Stimulated activated CD4-positive, alpha-beta T cell treated with anti-CD3 and anti-CD28 coated beads, TNF-alpha, amount 100 ng/mL, for 1 hour (primary cell): ENCODE measurements at places on chromosomes 11 and 22.

DNA sequence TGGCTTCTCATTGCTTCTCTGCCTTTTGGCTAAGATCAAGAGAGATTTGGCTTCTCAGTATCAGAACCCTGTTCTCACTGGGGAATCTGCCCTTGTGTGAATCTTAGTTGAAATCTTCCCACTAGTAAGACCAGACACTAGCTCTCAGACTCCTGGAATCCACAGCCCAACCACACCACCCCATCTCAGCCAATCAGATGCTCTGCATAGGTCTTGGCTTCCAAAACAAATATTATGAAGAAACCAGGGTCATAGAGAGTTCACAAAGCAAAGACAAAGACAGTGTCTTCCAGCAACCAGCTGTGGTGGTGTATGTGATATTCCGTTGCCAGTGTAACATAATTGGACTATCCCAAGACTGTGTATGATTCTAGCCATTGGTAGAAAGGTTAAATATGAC lies 5.4 kb downstream of the OR8B12 start:
- no peak for DNase-seq

DNA sequence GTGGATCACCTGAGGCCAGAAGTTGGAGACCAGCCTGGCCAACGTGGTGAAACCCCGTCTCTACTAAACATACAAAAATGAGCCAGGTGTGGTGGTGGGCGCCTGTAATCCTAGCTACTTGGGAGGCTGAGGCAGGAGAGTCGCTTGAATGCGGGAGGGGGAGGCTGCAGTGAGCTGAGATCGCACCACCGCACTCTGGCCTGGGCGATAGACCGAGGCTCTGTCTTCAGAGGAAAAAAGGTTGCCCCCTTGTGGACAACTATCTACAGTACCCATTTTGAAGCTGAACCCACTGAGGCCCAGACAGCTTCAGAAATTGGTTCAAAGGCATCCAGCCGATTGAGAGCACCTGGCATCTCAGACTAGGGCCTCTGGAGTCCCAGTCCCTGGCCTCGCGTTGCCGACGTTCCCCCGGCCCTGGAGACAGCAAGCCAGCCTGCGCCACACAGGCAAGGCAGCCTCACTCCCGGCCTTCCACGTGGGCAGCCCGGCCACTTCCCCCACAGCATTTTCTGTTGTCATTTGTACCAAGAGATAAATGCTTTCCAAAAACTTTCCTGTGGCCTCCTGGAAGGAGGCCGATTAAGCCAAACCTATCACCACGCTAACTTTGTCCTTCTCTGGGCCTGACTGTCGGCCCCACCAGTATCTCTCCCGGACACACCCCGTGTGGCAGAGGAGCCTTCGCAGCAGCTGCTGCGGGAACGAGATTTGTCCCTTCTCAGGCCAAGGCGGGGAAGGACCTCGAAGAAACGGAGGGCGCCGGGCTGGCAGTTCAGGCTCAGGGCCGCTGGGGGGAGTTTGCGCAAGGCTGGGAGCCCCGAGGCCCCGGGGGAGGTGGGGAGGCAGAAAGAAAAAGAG lies 82.8 kb downstream of the FLI1 start:
- DNase-seq, result no peak

DNA sequence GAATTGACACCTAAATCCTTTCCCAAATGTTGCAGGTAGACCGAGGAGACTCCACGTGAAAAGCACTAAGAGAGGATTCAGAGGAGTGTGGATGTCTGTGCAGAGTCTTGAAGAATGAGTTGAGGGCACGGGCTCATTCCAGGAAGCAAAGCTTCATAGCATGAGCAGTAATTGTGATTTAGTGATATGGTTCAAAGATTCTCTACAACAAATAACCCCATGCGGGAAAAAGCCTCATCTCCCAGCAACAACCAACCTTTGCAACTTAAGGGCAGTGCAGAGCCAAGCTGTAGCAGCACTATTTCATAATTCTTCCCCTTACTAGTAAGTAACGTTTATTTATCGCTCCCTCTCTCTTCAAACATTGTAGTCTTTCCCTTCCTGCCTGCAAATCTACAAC lies 87.5 kb upstream of the CLMP start:
- DNase-seq, result no peak

- DNase-seq, result no peak
These were observed 57.0 kb upstream of the PAK1 start for GRCh38 chr11:77530879-77531278.

DNA sequence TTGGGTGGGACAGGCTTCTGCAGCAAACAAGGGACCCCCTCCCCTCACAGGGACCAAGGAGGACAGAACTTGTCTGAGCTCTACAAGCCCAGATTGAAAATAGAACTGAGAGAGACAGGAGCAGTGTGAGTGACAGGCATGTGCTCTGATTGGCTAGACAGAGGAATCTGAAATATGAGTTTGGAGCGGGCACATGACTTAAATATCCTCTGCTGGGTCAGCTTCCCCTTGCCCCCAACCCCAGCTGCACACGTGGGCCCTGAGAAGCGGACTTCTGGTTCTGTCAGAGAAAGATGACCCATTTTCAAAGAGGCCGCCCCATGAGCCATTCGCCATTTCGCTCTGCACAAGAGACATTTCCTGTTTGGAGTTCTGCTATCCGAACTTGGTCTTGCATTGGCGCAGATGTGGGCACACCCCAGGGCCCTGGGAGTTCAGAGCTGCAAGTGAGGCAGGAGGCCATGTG lies 5.3 kb downstream of the TUBA8 start:
- DNase-seq, result no peak

- DNase-seq, result no peak
These were observed 221.9 kb downstream of the SBF2 start for GRCh38 chr11:10072142-10072541.

GRCh38 chr11:69491071-69492031 lies 9.9 kb downstream of the LINC01488 start:
- DNase-seq, result no peak

- no peak for DNase-seq
These were observed 116.3 kb upstream of the NECTIN1 start for GRCh38 chr11:119845305-119845704.

DNA sequence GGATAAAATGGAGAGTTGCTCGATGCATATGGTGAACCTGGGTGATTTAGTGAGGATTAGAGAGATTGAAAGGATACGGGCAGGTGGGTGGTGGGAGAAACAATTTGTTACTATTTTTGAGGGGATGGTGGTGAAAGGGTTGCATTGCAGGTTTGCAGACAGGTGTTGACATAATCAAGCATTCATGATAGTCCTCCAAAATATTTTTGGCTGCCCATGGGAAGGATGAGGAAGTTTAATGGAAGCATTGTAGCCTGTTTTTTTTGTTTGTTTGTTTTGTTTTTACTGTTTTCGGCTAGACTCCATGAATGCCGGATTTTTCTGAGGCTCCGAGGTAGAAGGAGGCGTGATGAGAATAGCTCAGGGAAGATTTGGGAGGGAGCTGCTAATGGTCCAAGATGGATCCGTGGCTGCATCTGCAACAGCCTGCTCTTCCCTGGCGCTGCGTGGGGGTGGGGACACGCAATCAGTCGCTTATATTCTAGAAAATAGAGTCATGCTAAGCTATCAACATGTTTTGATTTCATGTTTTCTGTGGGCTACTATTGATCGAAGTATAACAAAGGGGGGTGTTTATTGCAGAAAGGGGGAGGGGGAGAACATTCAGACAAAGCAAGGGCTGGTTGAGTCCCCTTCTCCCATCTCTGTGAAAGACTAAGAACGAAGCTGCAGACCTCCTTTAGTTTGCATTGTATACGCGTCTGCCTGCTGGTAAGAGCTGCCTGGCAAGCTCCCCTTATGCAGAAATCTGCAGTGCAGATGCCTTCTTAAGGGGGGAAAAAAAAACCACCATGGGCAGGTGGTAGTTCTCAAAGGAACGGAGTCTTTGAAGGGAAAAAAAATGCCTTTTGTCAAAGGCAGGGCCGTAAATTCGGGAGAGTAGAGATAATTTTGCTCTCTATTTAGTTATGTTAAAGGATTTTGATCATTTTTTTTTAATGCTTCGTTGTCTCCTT lies 1.0 kb downstream of the RTN3 start:
- no peak for DNase-seq

DNA sequence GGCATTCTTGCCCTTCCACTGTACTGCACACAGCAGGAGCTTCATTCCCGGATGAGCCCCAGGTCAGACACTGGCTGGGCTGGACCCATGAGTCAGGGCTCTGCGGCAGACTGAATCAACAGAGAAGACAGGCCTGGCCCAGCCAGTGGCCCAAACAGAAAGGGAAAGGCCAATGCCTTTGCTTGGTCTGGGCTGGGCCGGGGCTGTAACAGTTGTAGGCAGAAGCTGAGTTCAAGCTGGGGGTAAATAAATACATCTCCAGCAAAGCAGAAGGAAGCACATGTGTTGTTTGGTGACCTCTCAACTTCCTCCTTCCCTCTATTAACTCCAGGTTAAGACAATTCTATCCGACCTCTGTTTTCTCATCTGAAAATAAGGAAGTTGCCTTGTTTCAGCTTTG lies 1.8 kb upstream of the SMIM35 start:
- no peak for DNase-seq

- DNase-seq, result no peak
These were observed 35.0 kb upstream of the CRTAM start for GRCh38 chr11:122803306-122803705.

- no peak for DNase-seq
These were observed 41.9 kb downstream of the BCR start for GRCh38 chr22:23222033-23222792.

DNA sequence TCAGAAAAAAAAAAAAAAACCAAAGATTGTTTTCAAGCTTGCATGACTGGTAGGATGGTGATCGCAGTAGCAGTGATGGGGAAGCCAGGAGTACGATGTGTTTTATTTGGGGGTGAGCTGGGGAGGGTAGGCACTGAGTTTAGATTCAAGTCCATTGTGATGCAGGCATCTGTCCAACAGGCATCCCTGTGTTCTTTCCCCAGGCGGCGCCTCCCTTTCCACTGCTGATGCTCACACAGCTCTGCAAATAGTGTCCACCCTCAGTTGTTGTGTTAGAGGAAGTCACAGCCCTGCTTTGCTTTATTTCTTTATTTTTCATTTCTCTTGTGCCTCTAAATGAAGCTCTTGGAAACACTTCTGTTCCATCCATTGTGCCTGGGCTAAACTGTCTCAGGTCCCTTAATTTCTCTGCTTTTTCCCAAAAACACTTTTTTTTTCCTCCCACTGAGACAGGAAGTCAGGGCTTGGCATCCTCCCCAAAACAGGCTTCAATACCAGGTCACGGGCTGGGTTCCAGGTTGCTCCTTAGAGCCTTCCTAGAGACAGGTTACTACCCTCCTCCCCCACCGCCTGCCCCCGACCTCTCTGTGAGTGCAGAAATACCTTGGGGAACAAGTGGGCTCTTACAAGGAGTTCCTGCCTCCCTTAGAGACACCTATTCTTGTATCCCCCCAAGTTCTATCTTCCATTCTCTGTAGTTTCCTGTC lies 38.6 kb upstream of the HSPA8 start:
- no peak for DNase-seq

- DNase-seq, result no peak
These were observed 19.2 kb downstream of the GLYAT start for GRCh38 chr11:58712531-58712930.

- no peak for DNase-seq
These were observed 25.8 kb downstream of the ZC3H7B start for GRCh38 chr22:41327124-41327523.

DNA sequence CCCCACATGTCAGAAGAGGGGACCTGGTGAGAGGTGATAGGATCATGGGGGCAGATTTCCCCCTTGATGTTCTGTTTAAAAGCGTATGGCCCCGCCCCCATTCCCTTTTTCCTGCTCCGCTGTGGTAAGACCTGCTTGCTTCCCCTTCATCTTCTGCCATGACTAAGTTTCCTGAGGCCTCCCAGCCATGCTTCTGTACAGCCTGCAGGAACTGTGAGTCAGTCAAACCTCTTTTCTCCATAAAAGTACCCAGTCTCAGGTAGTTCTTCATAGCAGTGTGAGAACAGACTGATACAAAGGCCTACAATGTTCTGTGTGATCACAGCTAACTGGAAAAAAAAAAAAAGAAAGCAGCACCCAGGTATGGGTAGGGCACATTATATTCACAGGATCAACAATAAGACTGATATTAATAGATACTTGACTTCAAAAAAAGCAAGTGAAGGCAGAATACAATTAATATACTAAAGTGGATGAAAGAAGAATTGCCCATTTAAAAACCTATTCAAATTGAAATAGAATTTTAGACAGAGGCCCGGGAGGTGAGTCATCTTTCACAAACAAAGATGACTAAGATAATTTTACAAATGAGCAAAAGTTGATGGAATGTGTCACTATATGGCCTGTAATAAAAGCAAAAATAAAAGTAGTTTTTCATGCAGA lies 1.7 kb upstream of the OR52K1 start:
- DNase-seq, result no peak

DNA sequence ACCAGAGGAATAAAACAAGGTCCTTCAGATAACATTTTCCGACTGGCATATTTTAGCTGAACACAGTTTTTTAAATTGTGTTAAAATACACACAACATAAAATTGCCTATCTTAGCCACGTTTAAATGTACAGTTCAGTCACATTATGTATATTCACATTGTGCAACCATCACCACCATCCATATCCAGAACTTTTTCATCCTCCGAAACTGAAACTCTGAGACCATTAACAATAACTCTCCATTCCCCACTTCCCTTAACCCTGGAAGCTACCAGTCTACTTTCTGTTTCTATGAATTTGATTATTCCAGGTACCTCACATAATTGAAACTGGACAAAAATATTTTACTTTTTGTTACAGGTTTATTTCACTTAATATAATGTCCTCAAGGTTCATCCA lies 213.3 kb downstream of the ETS1 start:
- DNase-seq, result no peak

- DNase-seq, result no peak
These were observed 220.7 kb downstream of the TENM4 start for GRCh38 chr11:79220171-79220570.

- DNase-seq, result no peak
These were observed 105.3 kb downstream of the MORC2 start for GRCh38 chr22:30863081-30863833.

GRCh38 chr11:61710019-61710418 lies 29.8 kb downstream of the DAGLA start:
- no peak for DNase-seq

DNA sequence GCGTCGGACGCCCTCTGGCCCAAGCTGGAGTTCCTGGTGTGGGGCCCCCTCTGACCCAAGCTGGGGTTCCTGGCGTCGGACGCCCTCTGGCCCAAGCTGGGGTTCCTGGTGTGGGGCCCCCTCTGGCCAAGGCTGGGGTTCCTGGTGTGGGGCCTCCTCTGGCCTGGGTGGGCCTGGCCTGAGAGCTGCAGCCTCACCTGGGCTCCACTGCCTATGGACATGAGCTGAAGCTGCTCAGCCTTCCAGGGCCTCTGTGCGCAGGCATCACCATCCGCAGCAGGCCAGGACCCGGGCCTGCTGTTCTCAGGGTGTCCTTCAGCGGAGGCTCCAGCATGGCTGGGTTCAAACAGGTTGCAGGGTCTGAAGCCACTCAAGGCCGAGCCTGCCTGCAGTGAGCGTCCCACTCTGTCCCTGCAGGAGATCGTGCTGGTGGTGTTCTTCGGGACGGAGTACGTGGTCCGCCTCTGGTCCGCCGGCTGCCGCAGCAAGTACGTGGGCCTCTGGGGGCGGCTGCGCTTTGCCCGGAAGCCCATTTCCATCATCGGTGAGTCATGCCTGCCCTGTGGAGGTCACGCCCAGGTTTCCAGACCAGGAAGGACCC lies 125.5 kb downstream of the KCNQ1 start:
- no peak for DNase-seq

GRCh38 chr11:33544593-33545373 lies 155.8 kb downstream of the C11orf91 start:
- DNase-seq, result no peak

GRCh38 chr11:111047374-111047773 lies 198.2 kb upstream of the POU2AF2 start:
- DNase-seq, result no peak

- DNase-seq, result no peak
These were observed 403.2 kb upstream of the DDI1 start for GRCh38 chr11:103633068-103633788.
